Naive thymus-derived CD4-positive, alpha-beta T cell (primary cell): ENCODE measurements at places on chromosomes 3 and 15. TPM values are rescaled to one million over a fixed set of nuclear protein-coding genes. Genes with fewer than 3 reads are reported as not detected.
A peak's percentile ranks its signal among the peaks of the same experiment; 100 is the strongest.

The GOLGA6D gene
- total RNA-seq, result 0.27 TPM

The SHF gene
- 4.4 TPM for total RNA-seq

The FEZF2 gene
- total RNA-seq, result not detected

The FAM107A gene
- not detected in 2 replicates for total RNA-seq

The TNFAIP8L3 gene
- not detected for total RNA-seq

The OXNAD1 gene
- 101 TPM for total RNA-seq

The ANKRD63 gene
- not detected for total RNA-seq

The IL5RA gene
- 1.1 TPM for total RNA-seq

The ANKDD1A gene
- total RNA-seq, result 2.0 and 3.3 TPM in 2 replicates

The SCN5A gene
- total RNA-seq, result not detected

The COL6A6 gene
- 0.05 TPM for total RNA-seq

The CCR1 gene
- total RNA-seq, result 27.6 TPM

DNA sequence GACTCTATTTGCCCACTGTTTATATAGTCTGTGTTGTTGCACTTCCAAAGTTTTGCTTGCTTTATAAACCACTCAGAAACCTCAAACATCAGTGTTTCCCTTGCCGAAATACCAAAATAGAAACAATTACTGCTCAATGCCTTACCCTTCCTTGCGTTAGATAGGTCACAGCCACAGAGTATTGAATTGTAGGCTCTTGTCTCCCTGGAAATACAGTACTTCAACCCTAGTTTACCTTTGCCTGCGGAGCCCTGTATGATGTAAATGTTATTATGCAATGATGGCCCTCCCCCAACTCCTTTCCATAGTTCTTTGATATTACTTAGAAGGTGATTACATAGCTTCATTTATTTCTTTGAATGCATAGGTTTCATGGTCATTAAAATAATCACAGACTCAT, 44.2 kb downstream of the SOX2 start:
- no peak overlapping the region for H3K4me3 ChIP-seq
- no peak for DNase-seq
- no peak overlapping the region for H3K27ac ChIP-seq
- H3K36me3 ChIP-seq, result no peaks in the 10 kb centered on the region

DNA sequence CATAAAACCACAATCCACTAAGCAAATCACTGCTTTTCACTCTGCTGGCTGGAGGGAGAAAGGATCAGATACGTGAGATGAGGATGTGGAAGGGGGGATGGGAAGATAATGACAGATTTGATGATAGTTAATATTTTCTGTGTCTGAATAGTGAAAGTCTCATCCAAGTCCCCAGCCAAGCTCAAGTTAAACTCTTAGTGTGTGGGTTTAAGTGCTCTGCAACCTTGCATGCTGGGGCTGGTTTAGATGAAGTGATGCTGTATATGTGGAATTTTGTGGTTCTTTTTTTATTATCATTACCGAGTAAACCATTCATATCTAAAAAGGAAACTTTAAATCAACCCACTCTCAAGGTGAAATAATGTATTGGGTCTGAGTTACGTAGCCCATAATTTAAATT, 111.0 kb downstream of the TPRG1 start:
- no peaks in the 10 kb centered on the region for H3K36me3 ChIP-seq
- H3K27me3 ChIP-seq, result no peaks in the 10 kb centered on the region
- H3K4me1 ChIP-seq, result peaks cover 23% of the 10 kb centered on the region
- no peak overlapping the region for H3K27ac ChIP-seq
- no peak for DNase-seq

DNA sequence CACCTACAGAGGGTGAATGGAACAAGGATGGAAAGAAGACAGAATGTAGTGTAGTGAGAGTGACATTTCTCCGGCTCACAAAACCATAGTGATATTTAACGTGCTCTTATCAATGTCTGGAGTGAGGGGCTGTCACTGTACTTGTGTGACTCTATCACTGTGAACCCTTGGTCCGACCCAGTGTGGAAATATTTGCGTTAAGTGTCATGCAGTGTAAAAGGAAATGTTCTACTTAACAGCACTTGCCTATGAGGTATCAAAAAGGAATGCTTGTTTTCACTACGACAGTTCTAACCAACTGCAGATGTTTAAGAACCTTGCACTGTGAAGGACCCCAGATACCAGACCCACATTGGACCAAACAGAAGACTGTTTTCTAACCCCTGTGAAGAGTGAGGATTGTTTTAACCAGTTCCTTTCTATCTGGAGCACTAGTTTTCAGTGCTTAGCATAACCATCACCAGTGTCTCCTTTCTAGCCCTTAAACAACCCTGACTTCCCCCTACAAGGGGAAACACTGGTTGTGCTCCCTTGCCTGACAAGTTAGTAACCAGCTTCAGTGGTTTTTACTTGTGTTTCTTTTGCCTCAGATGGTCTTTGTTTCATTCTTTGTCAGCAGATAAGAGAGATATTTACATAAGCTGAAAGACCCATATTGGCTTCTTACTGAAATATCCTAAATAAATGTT, 144.7 kb upstream of the ABHD17C start:
- no peak for DNase-seq
- H3K27me3 ChIP-seq, result no peaks in the 10 kb centered on the region
- H3K27ac ChIP-seq, result no peak overlapping the region
- no peaks in the 10 kb centered on the region for H3K4me1 ChIP-seq

GRCh38 chr3:108719178-108719806, 37.9 kb downstream of the RETNLB start:
- no peaks in the 10 kb centered on the region for H3K4me1 ChIP-seq
- no peaks in the 10 kb centered on the region for H3K36me3 ChIP-seq
- no peak for DNase-seq

GRCh38 chr15:36090286-36090946, 489.0 kb upstream of the CDIN1 start:
- H3K4me1 ChIP-seq, result no peaks in the 10 kb centered on the region
- no peak for DNase-seq
- no peak overlapping the region for H3K27ac ChIP-seq
- H3K27me3 ChIP-seq, result no peaks in the 10 kb centered on the region
- no peaks in the 10 kb centered on the region for H3K36me3 ChIP-seq

DNA sequence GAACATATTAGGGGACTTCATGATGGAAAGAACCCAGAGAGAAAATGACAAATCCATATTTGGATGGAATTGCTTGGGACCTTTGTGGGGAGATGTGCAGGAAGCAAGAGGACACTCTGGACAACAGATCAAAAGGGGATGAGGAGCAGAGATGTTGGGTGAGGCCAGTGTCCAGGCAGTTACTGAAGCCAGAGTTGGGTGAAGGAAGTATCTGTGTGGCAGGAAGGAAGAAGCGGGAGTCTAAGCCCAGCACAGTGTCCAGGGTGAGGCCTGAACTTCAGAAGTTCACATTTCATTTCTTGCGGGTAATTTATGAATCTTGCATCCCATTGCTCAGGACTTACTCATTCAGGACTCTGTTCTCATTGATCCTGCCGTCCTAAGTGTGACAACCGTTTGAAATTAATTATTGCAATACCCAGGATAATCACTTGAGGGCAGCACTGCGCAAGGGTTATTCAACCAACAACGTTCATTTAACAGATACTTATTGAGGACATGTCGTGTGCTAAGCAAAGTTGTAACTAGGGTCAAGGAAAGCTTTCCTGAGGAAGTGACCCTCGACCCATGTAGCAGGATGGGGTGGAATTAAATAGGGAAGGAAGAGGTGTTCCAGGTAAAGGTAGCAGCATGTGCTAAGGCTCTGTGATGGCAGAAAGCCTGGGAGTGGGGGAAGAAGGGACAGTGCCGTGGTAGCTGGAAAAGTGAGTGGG, 61.3 kb upstream of the CMTM8 start:
- no peak overlapping the region for H3K27ac ChIP-seq
- H3K36me3 ChIP-seq, result no peaks in the 10 kb centered on the region
- H3K27me3 ChIP-seq, result no peaks in the 10 kb centered on the region
- no peak overlapping the region for H3K4me3 ChIP-seq
- peak; percentile 73 for DNase-seq
- no peaks in the 10 kb centered on the region for H3K4me1 ChIP-seq

DNA sequence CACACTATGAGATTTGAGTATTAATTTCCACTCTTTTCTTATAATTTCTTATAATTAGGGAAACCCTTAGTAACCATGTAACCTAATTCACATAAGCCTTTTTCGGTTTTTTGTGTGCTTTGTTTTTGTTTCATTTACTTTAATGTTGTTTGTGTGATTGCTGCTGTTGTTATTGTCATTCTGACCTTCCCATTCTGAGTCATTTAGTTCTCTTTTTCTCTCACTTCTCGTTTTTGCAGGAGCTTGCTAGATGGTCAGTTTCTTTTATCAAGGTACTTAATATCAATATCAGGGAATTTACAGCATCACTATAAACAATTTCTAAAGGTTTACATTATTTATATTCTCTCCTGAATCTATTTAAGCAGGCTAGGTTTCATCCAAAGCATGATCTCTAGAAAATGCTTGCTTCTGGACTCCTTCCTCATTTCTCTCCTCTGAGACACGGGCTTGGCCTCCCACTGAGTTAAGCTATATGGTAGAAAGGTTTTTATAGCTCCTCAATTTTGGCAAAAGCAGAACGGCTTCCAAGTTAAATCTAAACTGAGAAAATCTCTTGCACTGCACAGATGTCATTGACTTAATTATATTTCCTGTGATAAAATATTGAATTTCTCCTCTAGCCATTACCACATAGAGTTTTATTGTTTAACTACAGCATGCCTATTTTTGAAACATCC, 534.2 kb downstream of the NSUN3 start:
- H3K27me3 ChIP-seq, result no peaks in the 10 kb centered on the region
- no peak for DNase-seq
- H3K27ac ChIP-seq, result no peak overlapping the region
- no peaks in the 10 kb centered on the region for H3K36me3 ChIP-seq

DNA sequence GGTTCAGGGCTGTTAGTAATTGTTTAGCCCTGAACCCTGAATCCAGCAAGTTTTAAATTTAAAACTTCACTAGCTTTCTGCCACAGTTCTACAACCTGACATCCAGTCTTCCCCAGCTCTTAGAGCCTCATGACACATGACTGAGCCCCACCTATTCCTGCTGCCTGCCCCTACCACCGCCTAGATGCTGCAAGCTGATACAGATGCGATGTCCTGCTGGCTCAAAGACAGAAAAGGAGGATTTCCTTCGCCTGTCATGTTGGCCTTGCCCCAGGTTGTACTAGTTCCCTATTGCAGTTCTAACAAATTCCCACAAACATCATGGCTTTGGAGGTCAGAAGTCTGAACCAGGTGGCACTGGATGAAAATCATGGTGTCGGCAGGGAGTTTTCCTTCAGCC, 510.6 kb upstream of the PPP2R3A start:
- no peaks in the 10 kb centered on the region for H3K4me1 ChIP-seq
- no peaks in the 10 kb centered on the region for H3K36me3 ChIP-seq
- H3K4me3 ChIP-seq, result no peak overlapping the region
- no peak overlapping the region for H3K27ac ChIP-seq
- no peak for DNase-seq

- H3K4me3 ChIP-seq, result no peak overlapping the region
- H3K36me3 ChIP-seq, result no peaks in the 10 kb centered on the region
- no peaks in the 10 kb centered on the region for H3K27me3 ChIP-seq
- no peak for DNase-seq
- no peaks in the 10 kb centered on the region for H3K4me1 ChIP-seq
- H3K27ac ChIP-seq, result no peak overlapping the region
These were observed 156.4 kb downstream of the NTRK3 start for GRCh38 chr15:88100181-88100580.

GRCh38 chr15:74667975-74668374, 27.8 kb downstream of the EDC3 start:
- H3K27ac ChIP-seq, result no peak overlapping the region
- no peaks in the 10 kb centered on the region for H3K27me3 ChIP-seq
- H3K4me3 ChIP-seq, result no peak overlapping the region
- DNase-seq, result no peak

GRCh38 chr3:114634635-114635034, 340.8 kb downstream of the TIGIT start:
- DNase-seq, result no peak
- H3K27me3 ChIP-seq, result no peaks in the 10 kb centered on the region
- no peaks in the 10 kb centered on the region for H3K4me1 ChIP-seq
- H3K4me3 ChIP-seq, result no peak overlapping the region

GRCh38 chr15:27062951-27063350, 92.0 kb downstream of the GABRG3 start:
- H3K4me1 ChIP-seq, result no peaks in the 10 kb centered on the region
- H3K27me3 ChIP-seq, result no peaks in the 10 kb centered on the region
- H3K36me3 ChIP-seq, result no peaks in the 10 kb centered on the region

GRCh38 chr3:162196964-162197363, 700.4 kb downstream of the OTOL1 start:
- no peak overlapping the region for H3K4me3 ChIP-seq
- no peaks in the 10 kb centered on the region for H3K36me3 ChIP-seq
- no peaks in the 10 kb centered on the region for H3K27me3 ChIP-seq

GRCh38 chr15:29952225-29952624, 130.0 kb upstream of the TJP1 start:
- DNase-seq, result no peak
- no peaks in the 10 kb centered on the region for H3K27me3 ChIP-seq
- no peaks in the 10 kb centered on the region for H3K4me1 ChIP-seq

DNA sequence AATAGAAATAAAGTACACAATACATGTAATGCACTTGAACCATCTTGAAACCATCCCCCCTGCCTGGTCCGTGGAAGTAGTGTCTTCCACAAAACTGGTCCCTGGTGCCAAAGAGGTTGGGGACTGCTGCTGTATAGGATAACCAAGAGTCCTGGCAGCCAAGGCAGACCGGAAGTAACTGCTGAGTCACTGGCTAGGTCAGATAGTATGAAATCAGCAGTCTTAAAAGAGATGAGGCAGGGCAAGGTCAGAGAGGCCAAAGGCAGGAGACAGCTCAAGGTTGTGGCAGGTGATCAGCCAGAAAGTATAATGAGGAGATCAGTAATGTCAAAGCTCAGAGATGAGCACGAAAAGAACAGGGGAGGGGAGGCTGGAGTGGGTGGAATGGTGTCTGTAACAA, 60.2 kb downstream of the MAP3K13 start:
- H3K4me1 ChIP-seq, result no peaks in the 10 kb centered on the region
- no peak overlapping the region for H3K4me3 ChIP-seq
- H3K36me3 ChIP-seq, result no peaks in the 10 kb centered on the region
- no peak for DNase-seq

DNA sequence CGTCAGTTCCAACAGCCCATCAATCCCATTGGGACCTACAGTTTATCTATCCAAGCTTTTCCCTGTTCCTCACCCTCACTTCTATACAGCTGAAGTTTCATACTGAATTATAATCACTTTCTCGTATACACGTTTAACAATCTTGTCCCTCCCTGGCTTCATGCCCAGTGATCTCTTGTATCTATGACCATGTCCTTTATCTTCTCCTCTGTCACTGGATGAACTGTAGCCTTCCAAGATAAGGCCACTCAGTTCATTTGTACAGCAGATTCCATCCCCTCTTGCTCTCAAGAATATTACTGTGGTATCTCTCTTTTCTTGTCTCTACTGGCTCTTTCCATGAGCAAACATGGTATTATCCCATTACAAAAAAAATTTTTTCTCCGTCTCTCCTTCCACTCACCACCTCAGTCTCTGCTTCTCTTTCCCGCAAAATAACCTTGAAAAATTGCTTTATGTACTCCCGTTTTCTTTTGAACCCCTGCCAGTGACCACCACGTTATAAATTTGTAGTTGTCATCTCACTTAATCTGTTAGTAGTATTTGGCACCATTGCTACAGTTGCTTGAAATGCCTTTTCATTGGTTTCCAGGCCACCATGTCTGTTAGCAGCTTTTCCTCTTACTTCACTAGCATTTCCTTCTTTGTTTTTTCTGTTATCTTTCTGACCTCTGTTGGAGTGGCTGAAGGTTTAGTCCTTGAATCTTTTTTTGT, 9.4 kb downstream of the CTNNB1 start:
- peaks cover 49% of the 10 kb centered on the region for H3K4me1 ChIP-seq
- H3K27ac ChIP-seq, result no peak overlapping the region
- H3K36me3 ChIP-seq, result no peaks in the 10 kb centered on the region
- no peaks in the 10 kb centered on the region for H3K27me3 ChIP-seq
- DNase-seq, result no peak
- H3K4me3 ChIP-seq, result no peak overlapping the region
